Breast epithelium (tissue), 4 donors: ENCODE measurements at places on chromosomes 16 and 17. TPM values are rescaled to one million over a fixed set of nuclear protein-coding genes. Genes with fewer than 3 reads are reported as not detected.

DNA sequence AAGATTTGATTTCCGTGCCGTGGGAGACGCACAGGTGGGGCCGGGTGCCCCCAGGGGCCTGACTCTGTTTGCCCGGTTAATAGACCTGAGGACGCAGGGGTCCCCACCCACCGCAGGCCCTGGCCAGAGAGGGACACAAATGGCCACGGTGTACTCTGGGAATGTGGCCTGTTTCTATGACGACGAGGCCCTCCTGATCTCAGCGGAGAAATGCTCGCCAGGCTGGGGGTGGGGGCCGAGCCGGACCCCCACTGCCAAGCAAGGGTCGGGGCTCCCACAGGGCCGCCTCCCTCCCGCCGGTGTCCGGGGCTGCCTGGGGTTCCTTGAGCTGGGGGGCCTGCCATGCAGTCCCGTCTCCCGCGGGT lies 24.5 kb upstream of the C1QTNF8 start:
- no peak for DNase-seq

The COG4 gene
- 36.4 TPM for total RNA-seq

DNA sequence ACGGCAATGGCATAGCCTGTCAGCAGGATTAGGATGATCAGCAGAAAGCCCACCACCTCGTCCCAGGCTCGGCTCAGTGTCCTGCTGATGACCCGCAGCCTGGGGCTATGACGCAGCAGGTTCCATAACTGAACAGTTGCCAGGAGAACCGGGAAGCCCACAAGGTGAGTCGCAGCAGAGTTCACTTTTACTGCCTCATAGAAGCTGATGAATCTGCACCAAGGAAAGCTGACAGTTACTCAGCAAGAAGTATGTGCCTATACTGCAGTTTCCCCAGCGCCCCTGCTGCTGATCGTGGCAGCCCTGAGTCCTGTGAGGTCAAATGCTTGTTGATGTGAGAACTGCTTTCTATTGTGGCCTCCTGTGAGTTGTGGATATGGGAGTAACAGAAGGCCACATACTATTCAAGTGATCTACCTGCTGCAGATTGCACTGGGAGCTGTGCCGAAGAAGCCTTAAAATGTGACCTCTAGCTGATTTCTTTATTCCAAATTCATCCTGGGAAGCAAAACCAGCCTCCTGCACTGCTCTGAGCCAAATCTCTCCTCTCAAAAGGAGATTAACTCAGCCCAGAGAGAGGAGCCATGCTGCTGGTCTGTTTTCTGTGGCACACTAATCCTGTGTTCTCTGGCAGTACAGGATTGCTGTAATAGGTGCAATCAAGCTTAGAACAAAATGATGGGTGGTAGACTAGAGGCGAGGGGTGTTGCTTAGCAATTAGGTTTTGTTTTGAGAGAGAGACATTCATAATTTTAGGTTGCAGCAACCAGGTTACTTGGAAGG lies 38.8 kb downstream of the IST1 start:
- peak; percentile 30 for DNase-seq

The MARVELD3 gene
- total RNA-seq: not detected

DNA sequence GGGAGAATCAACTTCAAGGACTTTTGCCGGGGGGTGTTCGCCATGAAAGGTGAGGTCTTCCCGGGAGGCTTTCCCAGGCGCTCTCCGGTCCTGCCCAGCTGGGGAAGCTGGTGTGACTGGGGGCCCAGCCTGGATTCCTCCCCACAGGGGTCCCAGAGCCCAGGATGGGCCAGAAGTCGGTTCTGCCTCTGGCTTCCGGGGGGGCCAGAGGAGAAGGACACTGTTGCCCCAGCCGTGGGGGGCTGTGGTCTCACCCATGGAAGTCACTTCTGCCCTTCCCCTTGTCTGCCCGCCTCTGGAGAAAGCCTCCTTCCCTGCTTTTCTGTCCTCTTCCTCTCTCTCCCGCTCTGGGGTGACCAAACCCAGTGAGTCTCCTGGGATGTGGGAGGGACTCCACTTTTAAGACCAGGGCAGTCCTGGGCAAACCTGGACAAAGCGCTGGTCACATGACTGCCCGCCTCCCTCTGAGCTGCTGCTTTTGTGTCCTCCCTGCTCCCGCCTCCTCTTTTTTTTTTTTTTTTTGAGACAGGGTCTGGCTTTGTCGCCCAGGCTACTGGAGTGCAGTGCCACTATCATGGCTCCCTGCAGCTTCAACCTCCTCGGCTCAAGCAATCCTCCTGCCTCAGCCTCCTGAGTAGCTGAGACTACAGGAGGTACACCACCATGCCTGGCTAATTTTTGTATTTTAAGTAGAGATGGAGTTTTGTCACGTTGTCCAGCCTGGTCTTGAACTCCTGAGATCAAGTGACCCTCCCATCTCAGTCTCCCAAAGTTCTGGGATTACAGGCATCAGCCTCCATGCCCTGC lies 40.6 kb downstream of the RAB11FIP4 start:
- DNase-seq: peak; percentile 30
